ENCODE measurements at places on chromosomes 16 and 17. TPM values are rescaled to one million over a fixed set of nuclear protein-coding genes. Genes with fewer than 3 reads are reported as not detected.

The CAVIN1 gene
- 208 TPM for total RNA-seq

The CYGB gene
- total RNA-seq = 58.8 TPM

The RECQL5 gene
- total RNA-seq = 22.2 TPM

The TMEM235 gene
- total RNA-seq = not detected

The HOXB1 gene
- not detected for total RNA-seq

The FAM20A gene
- total RNA-seq = under 0.01 TPM

The SDR42E2 gene
- total RNA-seq = not detected

The MYADML2 gene
- total RNA-seq = not detected

The DDX19B gene
- total RNA-seq = 23.7 TPM

The RUNDC3A gene
- total RNA-seq = 0.34 TPM

The GUCY2D gene
- 1.4 TPM for total RNA-seq

The KCNJ18 gene
- not detected for total RNA-seq

The SLC5A2 gene
- not detected for total RNA-seq

The CA4 gene
- total RNA-seq = not detected

The AATK gene
- total RNA-seq = 16.0 TPM

The FOXN1 gene
- not detected for total RNA-seq
